ENCODE measurements at places on chromosomes 16 and 17.

GRCh38 chr16:66801320-66802105, at the start of gene TERB1:
TERB1 (minus strand) TSS chr16:66801584; CDS start chr16:66796798, 4,786 bp downstream.
- no peak for DNase-seq

DNA sequence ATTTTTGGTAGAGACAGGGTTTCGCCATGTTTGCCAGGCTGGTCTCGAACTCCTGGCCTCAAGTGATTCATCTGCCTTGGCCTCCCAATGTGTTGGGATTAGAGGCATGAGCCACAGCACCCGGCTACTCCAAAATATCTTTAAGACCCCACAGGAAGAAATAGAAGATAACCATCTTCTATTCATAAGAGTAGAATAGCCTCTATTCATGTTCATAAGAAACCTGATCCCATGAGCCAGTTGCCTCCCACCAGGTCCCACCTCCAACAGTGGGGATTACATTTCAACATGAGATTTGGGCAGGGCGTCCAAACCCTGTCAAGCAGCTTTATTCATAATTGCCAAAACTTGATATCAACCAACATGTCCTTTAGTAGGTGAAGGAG, 13.9 kb upstream of the TMC7 start:
- DNase-seq: no peak

DNA sequence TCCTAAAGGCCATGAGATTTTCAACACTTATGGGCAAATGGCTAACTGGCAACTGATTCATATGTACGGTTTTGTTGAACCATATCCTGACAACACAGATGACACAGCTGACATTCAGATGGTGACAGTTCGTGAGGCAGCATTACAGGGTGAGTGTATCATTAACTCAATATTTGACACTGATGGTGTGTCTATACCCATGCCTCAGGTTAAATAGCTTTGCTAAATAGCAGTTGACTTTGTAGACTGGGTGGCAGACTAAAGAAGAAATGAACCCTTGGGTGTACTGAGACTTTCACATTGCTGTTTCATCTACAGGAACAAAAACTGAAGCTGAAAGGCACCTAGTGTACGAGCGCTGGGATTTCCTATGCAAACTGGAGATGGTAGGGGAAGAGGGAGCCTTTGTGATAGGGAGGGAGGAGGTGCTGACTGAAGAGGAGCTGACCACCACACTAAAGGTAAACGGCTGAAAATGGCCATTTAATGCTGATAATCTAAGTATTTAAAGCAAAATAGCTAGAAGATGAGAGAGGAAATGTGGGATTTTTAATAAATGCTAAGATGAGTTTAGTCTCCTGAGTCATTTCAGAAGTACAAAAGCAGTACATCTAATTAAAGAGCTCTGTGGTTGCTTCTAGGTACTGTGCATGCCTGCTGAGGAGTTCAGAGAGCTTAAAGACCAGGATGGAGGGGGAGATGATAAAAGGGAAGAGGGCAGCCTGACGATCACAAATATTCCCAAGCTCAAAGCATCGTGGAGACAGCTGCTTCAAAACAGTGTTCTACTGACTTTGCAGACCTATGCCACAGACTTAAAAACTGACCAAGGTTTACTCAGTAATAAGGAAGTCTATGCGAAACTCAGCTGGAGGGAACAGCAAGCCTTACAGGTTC, 3.0 kb downstream of the SETD6 start:
- DNase-seq: no peak

DNA sequence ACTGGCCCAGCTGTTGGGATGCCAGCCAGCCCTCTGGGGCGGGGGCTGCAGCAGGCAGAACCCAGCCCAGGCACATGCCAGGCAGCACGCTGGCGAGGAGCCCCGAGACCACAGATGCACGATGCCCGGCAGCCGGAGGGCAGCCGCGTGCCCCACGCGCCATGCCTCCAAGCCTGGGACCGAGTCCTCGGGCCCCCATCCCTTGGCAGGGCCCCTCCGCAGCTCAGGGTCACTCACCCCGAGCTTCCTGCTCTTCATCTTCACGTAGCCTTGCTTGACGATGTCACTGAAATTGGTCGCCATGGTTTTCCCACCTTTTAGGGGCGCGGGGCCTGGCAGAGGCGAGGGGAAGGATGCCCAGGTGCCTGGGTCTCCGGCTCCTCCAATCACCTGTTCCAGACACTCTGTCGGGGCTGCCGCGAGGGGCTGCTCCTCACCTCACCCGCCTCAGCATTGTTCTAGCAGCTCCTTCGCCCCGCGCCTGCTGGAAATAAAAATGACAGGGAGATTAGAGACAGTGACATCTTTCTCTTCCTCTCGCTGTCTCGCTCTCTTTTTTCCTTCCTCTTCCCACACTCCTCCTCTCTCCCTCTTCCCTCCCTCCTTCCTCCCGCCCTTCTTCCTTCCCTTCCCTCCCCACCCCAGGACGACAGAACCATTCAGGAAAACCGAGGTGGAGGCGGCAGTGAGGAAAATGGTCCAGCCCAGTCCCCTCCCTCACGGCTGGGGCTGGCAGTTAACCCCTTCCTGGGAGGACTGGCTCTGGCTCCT, 6.9 kb downstream of the DOK4 start:
- DNase-seq: no peak

GRCh38 chr17:43613917-43614316, 47.8 kb downstream of the MEOX1 start:
- no peak for DNase-seq

GRCh38 chr17:72119873-72120641, 763 bp upstream of the SOX9 start:
- DNase-seq: no peak

DNA sequence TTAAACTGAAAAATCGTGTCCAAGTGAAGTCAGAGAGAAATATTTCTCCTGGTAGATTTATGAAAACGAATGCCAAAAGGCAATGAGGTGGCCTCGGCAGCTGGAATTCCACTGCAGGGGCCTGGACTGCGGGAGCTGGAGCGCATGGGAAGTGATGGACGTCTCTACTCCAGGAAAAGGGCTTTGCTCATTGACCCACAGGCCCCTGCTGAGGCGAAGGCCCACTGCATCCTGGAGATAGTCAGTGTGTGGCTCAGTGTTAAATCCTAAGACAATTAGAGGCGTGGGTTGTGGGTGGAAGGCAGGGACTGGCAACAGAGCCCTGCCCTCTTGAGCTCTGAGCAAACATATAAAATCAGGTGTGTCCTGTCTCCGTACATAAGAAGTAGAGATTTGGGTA, 191.4 kb downstream of the SLC39A11 start:
- no peak for DNase-seq

DNA sequence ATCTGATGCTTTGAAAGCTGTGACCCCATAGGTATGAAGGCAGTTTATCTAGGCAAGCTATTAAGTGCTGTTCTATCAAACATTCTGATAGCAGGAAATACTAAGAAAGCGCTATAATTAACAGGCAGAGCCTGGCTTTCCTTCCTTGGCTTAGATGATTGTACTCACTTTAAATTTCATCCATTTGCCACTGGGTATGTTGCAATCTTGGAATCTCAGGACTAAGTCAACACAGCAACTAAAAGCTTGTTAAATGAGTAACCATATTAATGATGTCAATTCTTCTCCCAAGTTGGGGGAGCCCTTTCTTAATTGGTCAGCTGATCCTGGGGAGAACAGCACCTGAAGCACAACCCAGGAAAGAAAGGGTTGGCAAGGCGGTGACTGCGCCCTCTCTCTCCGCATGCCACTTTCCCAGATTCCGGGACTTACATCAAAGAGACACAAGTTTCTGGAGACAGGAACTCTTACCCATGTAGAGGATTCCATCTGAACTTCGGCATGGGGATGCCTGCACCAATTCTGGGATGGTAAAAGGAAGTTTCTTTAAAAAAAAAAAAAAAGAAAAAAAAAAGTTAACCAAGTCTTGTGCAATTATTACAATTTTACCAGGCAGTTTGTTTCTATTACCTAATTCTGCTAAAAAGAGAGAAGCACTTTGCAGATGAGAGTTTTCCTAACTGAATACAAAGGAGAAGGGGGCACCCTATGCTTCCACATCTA, 54.4 kb upstream of the ICAM2 start:
- DNase-seq: peak; percentile 90

GRCh38 chr17:49823614-49824013, 24.3 kb downstream of the TAC4 start:
- no peak for DNase-seq

GRCh38 chr17:78241277-78242023, 10.0 kb downstream of the TMEM235 start:
- DNase-seq: peak; percentile 34

DNA sequence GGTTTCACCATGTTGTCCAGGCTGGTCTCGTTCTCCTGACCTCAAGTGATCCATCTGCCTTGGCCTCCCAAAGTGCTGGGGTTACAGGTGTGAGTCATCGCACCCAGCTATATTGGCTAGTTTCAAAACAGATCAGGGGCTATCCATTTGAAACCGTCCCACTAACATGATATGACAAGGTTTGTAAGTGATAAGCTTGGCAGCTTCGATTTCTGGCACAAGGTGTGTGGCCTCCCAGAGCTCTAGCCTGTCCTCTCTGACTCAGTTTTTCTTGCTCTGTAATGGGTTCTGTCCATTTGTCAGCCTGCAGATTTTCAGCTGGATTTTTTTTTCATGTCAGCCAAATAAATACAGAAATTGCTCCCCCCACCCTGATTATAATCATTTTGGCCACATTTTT, 31.8 kb upstream of the TENT4B start:
- no peak for DNase-seq

DNA sequence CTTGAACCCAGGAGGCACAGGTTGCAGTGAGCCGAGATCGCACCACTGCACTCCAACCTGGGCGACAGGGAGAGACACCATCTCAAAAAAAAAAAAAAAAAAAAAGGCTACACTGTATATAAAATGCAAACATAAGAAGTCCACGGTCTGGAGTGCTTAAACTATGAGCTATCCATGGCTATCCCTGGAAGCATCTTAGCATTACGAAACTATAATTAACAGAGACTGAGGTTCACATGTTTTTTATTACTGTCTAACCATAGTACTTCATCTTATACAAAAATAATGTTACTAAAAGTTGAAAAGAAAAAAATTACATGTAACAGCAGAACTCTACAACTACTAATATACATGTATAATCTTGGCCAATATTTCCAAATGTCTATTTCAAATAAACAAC, 32.8 kb downstream of the HELZ start:
- DNase-seq: no peak

DNA sequence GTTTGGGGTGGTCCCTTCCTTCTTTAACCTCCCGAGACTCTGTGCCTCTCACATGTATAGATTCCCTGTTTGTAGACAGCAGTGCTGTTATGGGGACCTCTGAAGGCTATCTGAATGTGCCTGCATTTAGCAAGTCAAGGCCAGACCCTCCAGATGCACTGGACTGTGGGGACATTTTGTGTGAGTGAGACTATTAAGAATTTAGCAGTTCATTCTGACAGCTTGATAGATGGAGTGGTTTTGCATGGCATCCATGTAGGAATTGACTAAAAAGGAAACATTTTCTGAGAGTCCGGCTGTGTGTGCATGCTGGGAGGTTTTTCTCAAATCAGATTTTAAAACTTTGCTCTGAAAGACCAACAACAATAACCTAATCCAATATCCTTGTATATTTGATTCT, 226.3 kb downstream of the MSI2 start:
- no peak for DNase-seq

- no peak for DNase-seq
Observed at GRCh38 chr17:20968913-20969616, 73.7 kb downstream of the USP22 start.

Data from inflammatory macrophage treated with lipopolysaccharide for 4 hours (primary cell).